ENCODE measurements at places on chromosomes 2 and 18. TPM values are rescaled to one million over a fixed set of nuclear protein-coding genes. Genes with fewer than 3 reads are reported as not detected.

The PCARE gene
- total RNA-seq: not detected

GRCh38 chr2:208266553-208266893 lies 468 bp downstream of the PIKFYVE start:
- peak overlapping the region; percentile 98 for H3K27ac ChIP-seq
- peaks cover 32% of the 10 kb centered on the region for H3K4me1 ChIP-seq
- peak overlapping the region; percentile 89 for H3K4me3 ChIP-seq
- H3K27me3 ChIP-seq: no peaks in the 10 kb centered on the region
- no peak for DNase-seq
- H3K36me3 ChIP-seq: peaks cover 14% of the 10 kb centered on the region

The TWIST2 gene
- not detected for total RNA-seq

The RGPD3 gene
- total RNA-seq: 0.31 TPM

The MROH2A gene
- total RNA-seq: not detected

GRCh38 chr2:18722101-18722500 lies 132.7 kb upstream of the NT5C1B start:
- no peaks in the 10 kb centered on the region for H3K36me3 ChIP-seq
- no peak overlapping the region for H3K4me3 ChIP-seq
- DNase-seq: no peak
- H3K4me1 ChIP-seq: no peaks in the 10 kb centered on the region
- H3K27ac ChIP-seq: no peak overlapping the region

The FZD7 gene
- 0.62 TPM for total RNA-seq

The QPCT gene
- 0.43 TPM for total RNA-seq

DNA sequence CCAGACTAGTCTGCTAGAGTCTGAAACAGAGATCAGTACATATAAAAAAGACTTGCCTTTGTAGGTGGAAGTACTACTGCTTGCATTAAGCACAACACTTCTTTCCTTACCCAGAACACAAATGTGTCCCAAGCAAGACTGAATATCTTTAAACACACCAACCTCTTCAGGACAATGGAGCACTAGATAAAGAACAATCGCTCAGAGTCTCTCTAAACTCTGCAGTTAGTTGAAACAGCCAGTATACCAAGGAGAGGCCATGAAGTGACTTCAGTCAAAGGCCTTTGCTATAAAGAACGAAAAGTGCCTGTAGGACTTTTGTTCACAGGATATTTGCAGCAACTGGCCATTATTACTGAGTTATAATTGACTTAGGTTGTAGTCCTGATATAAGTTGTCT lies 9.9 kb upstream of the B4GALT6 start:
- peaks cover 13% of the 10 kb centered on the region for H3K27me3 ChIP-seq
- no peaks in the 10 kb centered on the region for H3K36me3 ChIP-seq
- DNase-seq: no peak
- no peaks in the 10 kb centered on the region for H3K4me1 ChIP-seq
- no peak overlapping the region for H3K4me3 ChIP-seq
- H3K27ac ChIP-seq: no peak overlapping the region

DNA sequence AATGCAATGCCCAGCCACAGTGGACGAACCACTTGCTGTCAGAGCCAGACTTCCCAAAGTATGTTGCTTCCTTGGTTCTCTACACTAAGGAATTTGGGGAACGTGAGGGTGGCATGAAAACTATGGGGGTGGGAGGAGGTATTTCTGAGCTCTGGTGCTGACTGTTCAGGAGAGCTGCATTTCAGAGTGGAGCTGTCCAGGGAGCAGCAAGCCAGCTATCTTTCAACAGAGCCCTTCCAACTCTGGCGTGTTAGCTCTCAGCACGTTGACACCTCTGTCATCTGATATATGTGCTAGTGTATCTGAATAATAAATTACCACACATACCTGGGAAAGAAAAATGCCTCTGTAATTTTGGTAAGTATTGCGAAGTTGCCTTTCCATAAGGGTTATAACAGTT lies 66.1 kb downstream of the SAP130 start:
- H3K36me3 ChIP-seq: peaks cover 32% of the 10 kb centered on the region
- H3K27me3 ChIP-seq: no peaks in the 10 kb centered on the region
- no peak for DNase-seq

The NAGK gene
- total RNA-seq: 47.5 TPM

- H3K4me3 ChIP-seq: no peak overlapping the region
- no peaks in the 10 kb centered on the region for H3K4me1 ChIP-seq
- H3K27ac ChIP-seq: no peak overlapping the region
- H3K27me3 ChIP-seq: no peaks in the 10 kb centered on the region
- DNase-seq: no peak
Measured at GRCh38 chr2:168114619-168115018, 132.8 kb downstream of the STK39 start.

GRCh38 chr2:231665245-231666170 lies 42.8 kb upstream of the PTMA start:
- H3K4me1 ChIP-seq: peaks cover 12% of the 10 kb centered on the region
- no peaks in the 10 kb centered on the region for H3K27me3 ChIP-seq
- DNase-seq: no peak
- H3K27ac ChIP-seq: no peak overlapping the region
- H3K36me3 ChIP-seq: peaks cover 4% of the 10 kb centered on the region
- no peak overlapping the region for H3K4me3 ChIP-seq

GRCh38 chr2:120660056-120660694 lies 75.5 kb upstream of the GLI2 start:
- no peak overlapping the region for H3K27ac ChIP-seq
- no peaks in the 10 kb centered on the region for H3K36me3 ChIP-seq
- no peaks in the 10 kb centered on the region for H3K4me1 ChIP-seq
- no peak overlapping the region for H3K4me3 ChIP-seq
- no peak for DNase-seq

DNA sequence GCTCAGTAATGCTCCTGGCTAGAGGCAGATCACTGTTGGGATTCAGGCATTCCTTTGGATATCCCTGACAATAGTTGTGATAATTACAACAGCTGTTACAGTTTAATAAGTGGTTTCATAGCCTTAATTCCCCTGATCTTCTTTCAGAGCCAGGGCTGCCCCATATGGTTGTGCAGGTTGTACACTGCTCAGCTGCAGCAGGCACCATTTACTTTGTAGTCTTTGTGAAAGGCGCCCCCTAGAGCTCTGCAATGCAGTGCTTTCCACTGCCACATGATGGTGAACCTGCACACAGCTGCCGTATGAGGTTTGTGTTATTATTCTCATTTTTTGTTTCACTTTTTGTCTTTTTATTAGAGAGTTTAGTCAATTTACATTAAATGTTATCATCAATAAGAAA lies 239.1 kb downstream of the KCNS3 start:
- no peak overlapping the region for H3K4me3 ChIP-seq
- H3K27ac ChIP-seq: no peak overlapping the region
- H3K4me1 ChIP-seq: no peaks in the 10 kb centered on the region
- peak; percentile 18 for DNase-seq
- no peaks in the 10 kb centered on the region for H3K36me3 ChIP-seq

DNA sequence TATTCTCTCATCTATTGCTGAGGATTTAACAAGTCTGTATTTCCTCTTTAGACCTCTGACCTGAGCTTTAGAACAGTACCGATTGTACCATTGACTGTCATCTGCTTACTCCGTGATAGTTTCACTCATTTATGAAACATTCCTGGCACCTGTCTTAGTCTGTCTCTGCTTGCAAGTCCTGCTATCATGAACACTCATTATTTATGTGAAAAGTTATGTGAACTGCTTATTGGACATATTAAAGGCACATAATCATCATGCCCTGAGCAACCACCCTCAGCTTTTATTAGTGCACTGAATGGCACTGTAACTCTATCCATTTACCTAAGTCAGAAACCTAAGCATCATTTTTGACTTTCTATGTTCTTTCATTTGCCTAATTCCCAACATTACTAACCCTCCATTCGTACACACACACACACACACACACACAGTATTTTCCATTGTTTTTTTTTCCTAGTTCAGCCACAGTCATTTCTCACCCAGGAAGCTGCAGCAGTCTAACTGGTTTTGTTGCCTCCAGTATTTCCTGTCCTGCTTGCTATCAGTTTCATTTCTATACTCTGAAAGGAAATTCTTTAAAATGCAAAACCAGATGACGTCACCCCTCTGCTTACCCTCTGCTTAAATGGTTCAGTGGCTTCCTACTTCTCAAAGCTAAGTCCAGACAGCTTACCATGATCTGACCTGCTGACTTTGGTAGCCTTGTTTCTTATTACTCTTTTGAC lies 146.1 kb downstream of the HAUS1 start:
- peak overlapping the region; percentile 42 for H3K4me3 ChIP-seq
- peaks cover 18% of the 10 kb centered on the region for H3K36me3 ChIP-seq
- no peaks in the 10 kb centered on the region for H3K27me3 ChIP-seq

- no peak for DNase-seq
- peaks cover 31% of the 10 kb centered on the region for H3K27me3 ChIP-seq
- H3K4me1 ChIP-seq: no peaks in the 10 kb centered on the region
- no peak overlapping the region for H3K27ac ChIP-seq
- H3K4me3 ChIP-seq: no peak overlapping the region
- H3K36me3 ChIP-seq: no peaks in the 10 kb centered on the region
Measured at GRCh38 chr18:24535527-24536295, 75.3 kb downstream of the HRH4 start.

The SLC30A3 gene
- 0.90 TPM for total RNA-seq

- H3K4me3 ChIP-seq: no peak overlapping the region
- peaks cover 5% of the 10 kb centered on the region for H3K4me1 ChIP-seq
- H3K27ac ChIP-seq: no peak overlapping the region
- H3K27me3 ChIP-seq: peaks cover 1% of the 10 kb centered on the region
- no peaks in the 10 kb centered on the region for H3K36me3 ChIP-seq
- DNase-seq: no peak
Measured at GRCh38 chr18:76402026-76402990, 92.7 kb downstream of the ZNF516 start.

- DNase-seq: peak; percentile 45
- H3K36me3 ChIP-seq: peaks cover 2% of the 10 kb centered on the region
- H3K27me3 ChIP-seq: no peaks in the 10 kb centered on the region
Measured at GRCh38 chr2:105330681-105331375, 1.3 kb upstream of the TGFBRAP1 start.

- no peaks in the 10 kb centered on the region for H3K4me1 ChIP-seq
- H3K4me3 ChIP-seq: no peak overlapping the region
- no peaks in the 10 kb centered on the region for H3K36me3 ChIP-seq
Measured at GRCh38 chr18:29251681-29252080, 1074.8 kb upstream of the CDH2 start.

- H3K4me3 ChIP-seq: no peak overlapping the region
- no peak for DNase-seq
- H3K4me1 ChIP-seq: no peaks in the 10 kb centered on the region
- no peaks in the 10 kb centered on the region for H3K27me3 ChIP-seq
- H3K36me3 ChIP-seq: peaks cover 70% of the 10 kb centered on the region
- H3K27ac ChIP-seq: peak overlapping the region; percentile 38
Measured at GRCh38 chr2:121377646-121378045, 92.6 kb upstream of the TFCP2L1 start.

The CLASP1 gene
- 126 TPM for total RNA-seq

DNA sequence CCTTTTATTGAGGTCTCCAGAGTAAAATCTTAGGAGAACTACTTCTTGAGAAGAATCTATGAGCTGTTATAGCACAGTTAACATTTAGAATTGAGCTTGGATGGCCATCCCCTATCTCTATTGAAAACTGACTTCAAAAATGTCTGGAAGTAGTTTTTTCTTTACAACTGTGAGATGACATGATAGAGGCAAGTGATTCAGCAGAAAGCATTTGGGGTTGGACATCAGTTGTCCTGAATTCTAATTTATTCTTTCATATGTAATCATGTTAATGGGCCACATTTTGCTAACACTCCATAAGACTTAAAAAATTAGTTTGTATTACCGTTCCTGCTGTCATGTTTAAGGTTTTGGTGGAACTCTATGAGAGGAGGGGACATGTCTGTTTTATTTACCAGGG lies 237.0 kb upstream of the SLC14A2 start:
- peaks cover 11% of the 10 kb centered on the region for H3K27me3 ChIP-seq
- DNase-seq: no peak
- H3K4me3 ChIP-seq: no peak overlapping the region
- no peak overlapping the region for H3K27ac ChIP-seq
- no peaks in the 10 kb centered on the region for H3K36me3 ChIP-seq

DNA sequence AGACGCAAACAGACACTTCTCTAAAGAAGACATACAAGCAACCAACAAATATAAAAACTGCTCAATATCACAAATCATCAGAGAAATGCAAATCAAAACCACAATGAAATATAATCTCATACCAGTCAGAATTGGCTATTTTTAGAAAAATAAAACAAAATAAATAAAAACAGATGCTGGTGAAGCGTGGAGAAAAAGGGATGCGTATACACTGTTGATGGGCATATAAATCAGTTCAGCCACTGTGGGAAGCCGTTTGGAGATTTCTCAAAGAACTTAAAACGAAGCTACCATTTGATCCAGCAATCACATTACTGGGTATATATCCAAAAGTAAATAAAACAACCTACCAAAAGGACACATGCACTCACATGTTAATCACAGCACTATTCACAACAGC lies 206.2 kb downstream of the HNMT start:
- H3K27me3 ChIP-seq: no peaks in the 10 kb centered on the region
- no peak for DNase-seq
- H3K27ac ChIP-seq: no peak overlapping the region

Measured in activated CD4-positive, alpha-beta memory T cell treated with anti-CD3 and anti-CD28 coated beads for 36 hours (primary cell).